ENCODE measurements at places on chromosomes 2 and 18.

GRCh38 chr2:122027510-122028217 lies 272.2 kb downstream of the TSN start:
- no peak for DNase-seq

- no peak for DNase-seq
Observed at GRCh38 chr2:83172841-83173240, 1286.2 kb downstream of the SUCLG1 start.

DNA sequence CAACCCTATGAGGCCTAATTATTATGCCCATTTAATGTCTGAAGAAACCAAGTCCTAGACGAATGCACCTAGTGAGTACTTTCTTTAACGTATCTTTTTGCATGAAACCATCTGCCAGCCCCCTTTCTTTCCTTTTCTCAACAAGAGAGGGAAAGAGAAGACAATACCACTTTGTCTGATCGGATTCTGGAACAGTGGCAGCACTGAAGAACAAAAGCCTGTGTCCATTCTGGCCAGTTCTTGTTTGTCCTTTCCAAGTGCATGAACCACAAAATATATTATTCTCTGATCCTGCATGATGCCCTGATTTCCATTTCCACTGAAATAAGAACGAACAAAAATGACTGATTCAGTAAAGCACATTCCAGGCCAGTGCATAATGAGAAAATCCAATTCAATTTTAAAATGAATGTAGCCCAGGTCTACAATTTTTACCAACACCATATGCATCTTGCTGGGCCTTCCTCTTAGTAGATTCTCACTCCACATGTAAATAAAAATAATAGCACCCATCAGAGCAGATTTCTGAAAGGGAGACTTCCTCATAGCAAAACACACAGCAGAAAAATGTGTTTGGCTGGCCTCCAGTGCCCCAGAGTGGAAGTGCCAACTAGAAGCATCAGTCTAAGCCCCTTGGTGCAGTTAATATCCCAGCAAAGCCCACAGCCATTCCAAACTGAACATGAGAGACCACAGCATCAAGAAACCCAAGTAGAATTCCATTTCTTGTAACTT lies 422.6 kb upstream of the ID2 start:
- DNase-seq, result no peak

- no peak for DNase-seq
Observed at GRCh38 chr2:207876842-207877535, 107.3 kb upstream of the FZD5 start.

- no peak for DNase-seq
Observed at GRCh38 chr2:56410140-56410539, 226.3 kb downstream of the CCDC85A start.

DNA sequence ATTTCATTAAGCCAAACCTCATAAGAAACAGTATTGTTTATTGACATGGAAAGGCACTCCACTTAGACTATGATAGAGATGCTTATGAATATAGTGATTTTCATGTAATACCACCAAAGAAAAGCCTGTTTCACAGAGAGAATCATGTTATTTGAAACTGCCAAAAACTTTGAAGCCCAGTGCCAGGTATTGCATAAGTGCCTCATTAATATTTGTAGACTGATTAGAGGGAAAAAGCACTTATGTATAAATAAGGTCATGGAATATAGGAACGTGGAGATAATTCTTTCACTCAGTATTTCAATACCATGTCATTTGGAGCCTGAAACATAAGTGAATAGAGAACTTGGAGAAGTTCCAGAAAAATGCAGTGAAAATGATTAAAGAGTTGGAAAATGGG lies 162.6 kb upstream of the CRIM1 start:
- no peak for DNase-seq

Data from NCI-H2171 (cell line).